ENCODE measurements at places on chromosomes 5 and 9.

GRCh38 chr9:133234577-133235322 lies 25.7 kb upstream of the OBP2B start:
- H3K4me3 ChIP-seq = no peak overlapping the region
- DNase-seq = no peak
- no peaks in the 10 kb centered on the region for H3K36me3 ChIP-seq
- peaks cover 12% of the 10 kb centered on the region for H3K4me1 ChIP-seq

GRCh38 chr9:122228568-122229484 lies at the start of gene LHX6:
LHX6 (minus strand) TSS chr9:122228957; CDS start chr9:122228740, 217 bp downstream.
- no peak within 1 kb of the TSS for H3K27ac ChIP-seq
- peaks cover 9% of the 10 kb centered on the region for H3K27me3 ChIP-seq
- no peak for DNase-seq
- no peaks in the 10 kb centered on the region for H3K4me1 ChIP-seq

DNA sequence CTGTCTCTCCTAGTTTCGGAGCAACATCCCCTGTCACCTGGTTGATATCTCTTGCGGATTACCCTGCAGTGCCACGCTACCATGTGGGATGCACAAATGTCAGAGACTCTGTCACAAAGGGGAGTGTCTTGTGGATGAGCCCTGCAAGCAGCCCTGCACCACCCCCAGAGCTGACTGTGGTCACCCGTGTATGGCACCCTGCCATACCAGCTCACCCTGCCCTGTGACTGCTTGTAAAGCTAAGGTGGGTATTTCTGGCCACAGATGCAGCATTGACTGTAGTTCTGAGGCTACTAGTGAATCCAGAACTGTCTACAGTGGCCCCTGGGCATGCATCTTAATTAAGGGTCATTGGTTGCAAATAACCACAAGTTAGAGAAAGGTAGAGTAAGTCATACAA lies 50.8 kb downstream of the AQP7 start:
- DNase-seq = no peak
- peak overlapping the region; percentile 36 for H3K27ac ChIP-seq
- H3K4me1 ChIP-seq = peaks cover 1% of the 10 kb centered on the region
- peaks cover 39% of the 10 kb centered on the region for H3K36me3 ChIP-seq

- no peaks in the 10 kb centered on the region for H3K27me3 ChIP-seq
- H3K4me1 ChIP-seq = peaks cover 42% of the 10 kb centered on the region
- peak overlapping the region; percentile 79 for H3K27ac ChIP-seq
- peaks cover 26% of the 10 kb centered on the region for H3K36me3 ChIP-seq
Measured at GRCh38 chr9:81609782-81610739, 79.3 kb downstream of the TLE1 start.

- no peak overlapping the region for H3K4me3 ChIP-seq
- H3K36me3 ChIP-seq = no peaks in the 10 kb centered on the region
- DNase-seq = no peak
- H3K27me3 ChIP-seq = peaks cover 4% of the 10 kb centered on the region
- H3K4me1 ChIP-seq = no peaks in the 10 kb centered on the region
- H3K27ac ChIP-seq = no peak overlapping the region
Measured at GRCh38 chr5:167512111-167512510, 779.3 kb upstream of the WWC1 start.

DNA sequence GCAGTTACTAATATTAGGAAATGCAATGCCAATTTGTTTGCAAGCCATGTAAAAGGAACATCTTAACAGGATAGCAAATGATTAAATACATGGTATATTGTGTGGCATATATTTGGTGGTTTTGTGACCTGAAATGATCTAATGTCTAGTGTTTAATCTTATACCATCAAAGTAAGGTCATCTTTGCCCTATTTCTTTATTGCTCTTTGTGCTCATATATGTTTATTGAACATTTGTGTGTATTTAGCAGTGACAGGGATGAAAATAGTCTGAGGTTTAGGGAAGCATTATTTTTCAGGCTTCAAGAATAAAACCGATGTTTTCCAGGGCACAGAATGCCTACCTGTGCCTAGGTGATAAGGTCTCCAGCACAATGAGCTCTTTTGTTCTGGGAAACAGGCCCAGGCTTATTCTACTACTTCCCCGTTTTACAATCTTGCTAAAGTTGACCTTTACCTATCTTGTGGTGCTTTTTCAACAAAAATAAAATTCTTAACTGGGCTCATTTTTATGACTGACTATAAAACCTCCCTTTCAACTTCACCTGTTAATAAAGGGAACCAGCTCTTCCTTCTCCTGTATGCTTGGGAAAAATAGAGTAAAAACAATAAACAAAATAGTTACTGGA lies 105.6 kb upstream of the ANKH start:
- no peak overlapping the region for H3K27ac ChIP-seq
- H3K27me3 ChIP-seq = no peaks in the 10 kb centered on the region
- no peaks in the 10 kb centered on the region for H3K36me3 ChIP-seq
- H3K4me3 ChIP-seq = no peak overlapping the region
- no peaks in the 10 kb centered on the region for H3K4me1 ChIP-seq
- DNase-seq = no peak

DNA sequence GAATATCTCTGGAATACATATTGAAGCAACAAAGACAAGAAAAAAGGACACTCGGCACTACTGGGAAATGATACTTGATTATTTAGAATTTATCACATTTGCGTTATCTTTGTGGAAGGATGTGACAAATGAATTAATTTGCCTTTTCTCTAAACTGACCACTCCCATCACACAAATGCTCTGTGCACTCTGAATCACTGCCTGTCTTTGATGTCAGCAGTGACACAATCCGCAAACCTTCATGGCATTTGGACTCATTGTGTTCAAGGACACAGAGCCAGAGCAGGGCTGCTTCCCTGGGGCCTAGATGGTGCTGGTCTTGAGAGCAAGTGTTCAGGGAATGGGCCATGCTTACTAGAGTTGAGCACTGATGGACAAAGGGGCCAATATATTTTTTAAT lies 4.9 kb upstream of the KIF4B start:
- H3K4me3 ChIP-seq = no peak overlapping the region
- no peaks in the 10 kb centered on the region for H3K36me3 ChIP-seq
- no peaks in the 10 kb centered on the region for H3K4me1 ChIP-seq
- DNase-seq = no peak
- H3K27ac ChIP-seq = no peak overlapping the region
- H3K27me3 ChIP-seq = peaks cover 9% of the 10 kb centered on the region

DNA sequence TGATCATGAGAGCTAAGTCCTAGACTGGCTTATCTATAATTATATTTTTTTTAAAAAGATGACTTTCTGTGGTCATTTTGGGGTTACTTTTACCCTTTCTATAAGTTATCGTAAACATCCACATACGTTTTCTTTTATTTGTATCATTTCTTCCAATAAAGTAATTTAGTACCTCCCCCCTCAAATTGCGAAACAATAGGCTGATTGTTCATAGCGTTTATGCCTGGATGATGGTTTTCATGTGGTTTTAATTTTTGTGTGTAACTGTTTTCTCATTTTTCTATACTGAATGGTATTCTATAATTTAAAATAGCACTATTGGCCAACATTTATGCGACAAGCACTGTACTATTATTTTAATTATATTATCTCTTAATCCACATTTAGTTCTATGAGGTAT lies 44.5 kb downstream of the SMC5 start:
- DNase-seq = no peak
- H3K4me3 ChIP-seq = no peak overlapping the region
- peaks cover 17% of the 10 kb centered on the region for H3K4me1 ChIP-seq
- no peak overlapping the region for H3K27ac ChIP-seq

DNA sequence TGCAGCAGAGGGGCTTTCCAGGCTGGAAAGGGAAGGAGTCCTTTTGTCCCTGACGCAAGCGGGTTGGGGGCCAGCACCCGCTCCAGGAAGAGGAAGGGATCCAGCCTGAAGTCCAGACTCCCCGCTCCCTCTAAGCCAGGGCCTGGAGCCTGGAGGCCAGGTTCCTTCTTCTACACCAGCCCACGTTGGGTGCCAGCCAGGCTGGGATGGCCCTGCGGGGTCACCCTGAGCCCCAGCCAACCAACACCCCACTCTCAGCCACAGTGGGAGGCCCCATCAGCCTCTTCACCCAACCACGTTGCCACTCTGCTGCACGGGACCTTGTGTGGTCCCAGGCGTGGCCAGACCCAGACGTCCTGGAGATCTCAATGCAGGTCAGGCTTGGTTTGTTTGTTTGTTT lies 970 bp upstream of the FUT7 start:
- peaks cover 26% of the 10 kb centered on the region for H3K27me3 ChIP-seq
- peak overlapping the region; percentile 79 for H3K4me3 ChIP-seq
- H3K27ac ChIP-seq = peak overlapping the region; percentile 88
- H3K4me1 ChIP-seq = peaks cover 54% of the 10 kb centered on the region
- peak; percentile 55 for DNase-seq

- H3K4me1 ChIP-seq = no peaks in the 10 kb centered on the region
- H3K27me3 ChIP-seq = peaks cover 5% of the 10 kb centered on the region
- H3K36me3 ChIP-seq = no peaks in the 10 kb centered on the region
- no peak overlapping the region for H3K27ac ChIP-seq
Measured at GRCh38 chr5:76804266-76804665, 14.6 kb upstream of the F2RL1 start.

- no peak for DNase-seq
- H3K27me3 ChIP-seq = peaks cover 8% of the 10 kb centered on the region
- H3K4me3 ChIP-seq = no peak overlapping the region
- no peaks in the 10 kb centered on the region for H3K4me1 ChIP-seq
- no peaks in the 10 kb centered on the region for H3K36me3 ChIP-seq
Measured at GRCh38 chr5:77928776-77929300, 152.7 kb upstream of the TBCA start.

DNA sequence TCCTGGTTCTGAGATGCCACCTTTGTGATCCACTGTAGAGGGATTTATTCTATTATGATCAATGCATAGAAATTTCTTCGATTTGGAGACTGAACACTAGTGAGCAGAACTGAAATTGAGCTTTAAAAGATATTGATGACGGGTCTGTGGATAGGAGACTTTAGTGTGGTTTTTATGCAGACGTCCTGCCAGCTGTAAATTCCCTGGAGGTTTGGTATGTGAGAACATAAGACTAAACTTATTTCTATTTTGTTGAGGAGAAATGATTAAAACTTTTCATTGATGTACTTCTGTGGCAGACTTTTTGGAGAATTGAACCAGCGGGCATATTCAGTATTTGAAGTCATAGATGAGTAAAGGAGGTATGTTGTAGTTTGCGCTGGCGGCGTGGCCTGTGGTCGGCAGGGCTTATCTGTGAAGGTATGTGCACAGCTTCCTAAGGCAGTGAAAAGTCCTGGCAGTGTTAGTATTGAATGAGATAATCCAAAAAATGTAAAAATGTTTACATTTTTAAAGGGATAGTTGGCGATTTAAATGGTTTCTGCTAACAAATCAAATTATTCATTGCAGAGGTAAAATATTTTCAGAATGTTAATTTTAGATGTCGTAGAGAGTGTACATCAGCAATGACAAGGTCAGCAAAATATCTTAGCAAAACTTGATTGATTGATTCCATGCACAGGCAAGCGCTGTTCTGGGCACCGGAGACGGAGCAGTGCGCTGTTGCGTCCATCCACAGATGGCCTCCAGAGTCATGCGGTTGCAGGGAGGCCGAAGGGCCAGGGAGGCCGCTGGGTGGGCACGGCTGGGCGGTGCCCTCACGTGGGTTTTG lies 20.4 kb downstream of the TENT4A start:
- no peak for DNase-seq
- peaks cover 80% of the 10 kb centered on the region for H3K4me1 ChIP-seq
- peaks cover 7% of the 10 kb centered on the region for H3K36me3 ChIP-seq
- H3K27ac ChIP-seq = no peak overlapping the region
- H3K4me3 ChIP-seq = no peak overlapping the region
- H3K27me3 ChIP-seq = no peaks in the 10 kb centered on the region

- H3K27ac ChIP-seq = no peak overlapping the region
- peaks cover 9% of the 10 kb centered on the region for H3K27me3 ChIP-seq
- no peak overlapping the region for H3K4me3 ChIP-seq
- no peak for DNase-seq
- no peaks in the 10 kb centered on the region for H3K36me3 ChIP-seq
Measured at GRCh38 chr5:56522960-56523359, 289.8 kb upstream of the ANKRD55 start.

- H3K4me1 ChIP-seq = peaks cover 66% of the 10 kb centered on the region
Measured at GRCh38 chr5:109410389-109411148, 795 bp upstream of the PJA2 start.

DNA sequence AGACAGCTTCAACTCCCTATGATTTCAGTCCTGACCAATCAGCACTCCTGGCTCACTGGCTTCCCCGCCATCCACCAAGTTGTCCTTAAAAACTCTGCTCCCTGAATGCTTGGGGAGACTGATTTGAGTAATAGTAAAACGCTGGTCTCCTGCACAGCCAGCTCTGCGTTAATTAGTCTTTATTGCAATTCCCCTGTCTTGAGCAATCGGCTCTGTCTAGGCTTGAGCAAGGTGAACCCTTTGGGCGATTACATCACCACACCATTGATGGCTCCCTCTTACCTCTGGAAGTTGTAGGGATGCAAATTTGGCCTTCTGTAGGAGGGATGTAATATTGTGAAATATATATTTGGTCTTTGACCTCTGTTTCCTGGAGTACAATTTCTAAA lies 2.9 kb upstream of the SLC23A1 start:
- H3K27ac ChIP-seq = no peak overlapping the region
- peaks cover 10% of the 10 kb centered on the region for H3K27me3 ChIP-seq
- no peak overlapping the region for H3K4me3 ChIP-seq
- DNase-seq = no peak

DNA sequence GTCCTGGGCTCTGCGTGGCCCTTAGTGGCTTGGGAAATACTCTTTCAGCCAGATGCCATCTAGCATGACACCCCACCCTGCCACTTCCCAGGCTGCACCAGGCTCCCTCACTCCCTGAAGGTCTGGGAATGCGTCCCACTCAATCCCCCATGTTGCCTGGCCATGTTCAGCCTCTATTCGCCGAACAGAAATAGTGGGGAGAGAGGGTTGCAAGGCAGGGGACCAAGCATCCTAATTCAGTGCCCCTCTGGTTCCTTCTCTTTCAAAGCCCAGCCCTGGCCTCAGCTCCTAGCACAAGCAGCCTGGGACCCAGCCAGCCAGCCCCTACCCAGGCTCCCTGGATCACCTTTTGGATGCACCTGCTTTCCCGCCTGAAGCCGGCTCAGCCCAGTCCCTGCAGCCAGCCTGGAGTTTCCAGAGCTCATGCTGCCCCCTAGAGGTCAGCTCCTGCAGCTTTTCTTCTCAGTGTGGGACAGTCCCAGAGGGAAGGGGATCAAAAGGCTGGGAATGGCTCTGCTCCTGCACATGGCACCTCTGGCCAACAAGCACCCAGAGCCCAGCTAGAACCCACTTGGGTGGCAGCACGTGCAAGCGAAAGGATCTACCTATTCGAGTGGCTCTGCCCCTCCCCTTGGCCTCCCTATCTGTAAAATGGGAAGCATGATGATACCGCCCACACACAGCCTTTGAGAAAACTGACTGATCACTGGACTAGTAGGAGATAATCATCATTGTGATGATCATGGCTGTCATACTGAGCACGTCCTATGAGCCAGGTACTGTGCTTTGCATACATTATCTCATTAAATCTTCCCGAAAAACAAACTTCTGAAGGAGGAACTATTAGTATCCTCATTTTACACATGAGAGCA lies 48.7 kb upstream of the C5orf58 start:
- no peak overlapping the region for H3K4me3 ChIP-seq
- no peaks in the 10 kb centered on the region for H3K36me3 ChIP-seq
- DNase-seq = peak; percentile 15
- no peaks in the 10 kb centered on the region for H3K4me1 ChIP-seq
- H3K27ac ChIP-seq = no peak overlapping the region
